Stimulated activated CD8-positive, alpha-beta memory T cell treated with anti-CD3 and anti-CD28 coated beads, Interleukin-4, amount 100 ng/mL, for 4 hours (primary cell): ENCODE measurements at places on chromosomes 12 and 14.

DNA sequence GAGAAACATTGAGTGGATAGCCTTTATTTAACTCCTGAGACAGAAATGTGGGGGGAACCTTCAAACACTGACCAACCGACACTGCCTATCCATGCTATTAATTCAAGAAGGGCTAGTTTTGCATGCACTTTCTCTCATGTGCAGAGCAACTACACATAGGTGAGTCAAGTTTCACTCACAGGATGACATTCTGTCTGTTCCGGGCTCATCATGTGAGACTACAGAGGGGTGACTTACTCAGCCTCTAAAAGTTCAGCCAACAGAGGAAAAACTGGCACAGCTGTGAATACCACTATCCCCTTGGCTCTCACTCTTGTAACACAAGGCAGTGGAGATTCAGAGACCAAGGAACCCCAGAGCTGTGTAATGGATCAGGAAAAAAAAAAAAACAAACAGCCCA, 13.3 kb downstream of the BEST3 start:
- DNase-seq: no peak

DNA sequence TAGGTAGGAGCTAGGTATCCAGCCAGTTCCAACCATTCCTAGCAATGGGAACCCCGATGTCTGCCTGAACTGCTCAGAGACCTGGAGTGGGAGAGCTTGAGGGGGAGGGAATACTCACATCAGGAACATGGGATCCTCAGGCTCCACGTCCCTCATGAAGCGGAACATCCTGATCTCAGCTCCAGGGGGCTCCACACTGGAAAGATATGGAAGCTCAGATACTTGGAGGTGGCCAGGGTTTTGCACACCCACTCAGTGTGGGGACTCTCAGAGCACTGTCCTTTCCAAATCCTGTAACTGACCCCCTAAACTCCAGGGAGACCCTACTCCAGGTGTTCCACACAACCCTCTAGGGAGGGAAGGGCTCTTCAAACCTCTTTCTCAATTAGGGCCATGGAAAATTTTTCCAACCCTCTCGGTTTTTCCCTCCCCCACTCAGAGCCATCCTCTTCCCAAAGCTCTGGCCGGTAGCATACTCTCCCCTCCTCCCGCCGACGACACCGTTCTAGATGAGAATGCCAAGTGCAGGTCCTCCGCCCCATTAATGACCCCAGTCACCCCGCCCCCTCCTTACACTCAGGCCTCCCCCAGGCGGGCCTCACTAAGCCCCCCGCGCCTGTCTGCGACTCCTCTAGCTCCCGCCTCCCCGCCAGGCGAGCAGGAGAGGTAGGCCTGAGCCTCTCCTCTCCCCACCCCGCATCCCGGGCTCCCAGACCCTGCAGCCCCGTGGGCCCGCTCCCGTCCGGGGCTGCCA, 597 bp downstream of the MLF2 start:
- no peak for DNase-seq

DNA sequence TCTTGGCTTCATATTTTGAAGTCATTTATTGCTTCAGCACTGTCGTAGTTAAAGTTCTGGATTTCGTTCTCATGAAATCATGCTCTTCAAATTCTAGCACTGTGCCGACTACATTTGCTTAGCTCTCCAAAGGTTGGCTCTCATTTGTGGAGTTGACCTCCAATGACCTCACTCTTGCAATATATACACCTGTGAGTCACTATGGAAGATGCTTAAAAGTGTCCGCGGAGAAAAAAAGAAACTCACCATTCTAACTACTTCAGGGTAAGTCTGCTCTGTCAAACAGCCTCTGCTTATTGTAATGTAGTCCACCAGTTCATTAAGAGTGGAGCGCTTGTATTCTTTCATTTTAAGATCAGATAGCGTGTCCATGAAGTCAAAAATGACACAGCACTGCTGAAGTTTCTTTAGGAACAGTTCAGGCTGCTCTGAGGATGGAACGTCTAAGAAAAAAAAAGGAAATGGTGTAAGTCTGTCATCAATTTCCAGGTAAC, 89.7 kb downstream of the PPP2R5E start:
- DNase-seq: no peak

- no peak for DNase-seq
Measured at GRCh38 chr14:68687746-68688145, 105.1 kb downstream of the ZFP36L1 start.

DNA sequence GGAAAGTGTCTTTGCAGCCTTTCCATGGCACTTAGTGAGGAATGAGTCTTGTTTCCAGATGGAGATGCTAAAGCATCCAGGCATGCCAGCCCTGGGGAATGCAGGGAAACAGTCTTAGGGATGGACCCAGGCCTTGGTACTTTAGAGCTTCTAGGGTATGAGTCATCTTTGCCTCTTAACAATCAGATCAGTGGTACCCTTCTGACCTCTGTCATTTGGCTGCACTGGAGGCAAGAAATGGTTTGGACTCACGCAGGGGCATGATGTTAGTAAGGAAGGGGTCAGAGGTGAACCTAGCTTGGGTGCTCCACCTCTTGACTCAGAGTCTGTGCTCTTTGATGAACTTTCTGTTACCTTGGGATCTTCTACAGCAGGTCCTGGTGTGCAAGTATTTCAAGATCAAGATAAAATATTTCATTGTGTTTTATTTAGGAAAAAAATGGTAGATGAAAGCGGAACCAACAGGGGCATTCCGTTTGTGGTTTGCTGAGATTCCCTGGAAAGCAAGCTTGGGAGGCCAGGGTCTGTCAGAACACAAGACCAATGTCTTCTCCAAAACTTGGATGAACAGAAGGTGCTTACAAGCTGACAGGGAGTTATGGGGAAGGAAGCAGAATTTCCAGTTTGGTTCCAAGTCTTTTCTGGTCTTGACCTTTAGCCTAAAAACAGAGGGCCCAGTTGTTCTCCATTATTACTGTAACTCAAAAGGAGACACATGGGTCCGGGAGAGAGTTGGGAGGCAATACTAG, 216.2 kb downstream of the ZFP36L1 start:
- no peak for DNase-seq

DNA sequence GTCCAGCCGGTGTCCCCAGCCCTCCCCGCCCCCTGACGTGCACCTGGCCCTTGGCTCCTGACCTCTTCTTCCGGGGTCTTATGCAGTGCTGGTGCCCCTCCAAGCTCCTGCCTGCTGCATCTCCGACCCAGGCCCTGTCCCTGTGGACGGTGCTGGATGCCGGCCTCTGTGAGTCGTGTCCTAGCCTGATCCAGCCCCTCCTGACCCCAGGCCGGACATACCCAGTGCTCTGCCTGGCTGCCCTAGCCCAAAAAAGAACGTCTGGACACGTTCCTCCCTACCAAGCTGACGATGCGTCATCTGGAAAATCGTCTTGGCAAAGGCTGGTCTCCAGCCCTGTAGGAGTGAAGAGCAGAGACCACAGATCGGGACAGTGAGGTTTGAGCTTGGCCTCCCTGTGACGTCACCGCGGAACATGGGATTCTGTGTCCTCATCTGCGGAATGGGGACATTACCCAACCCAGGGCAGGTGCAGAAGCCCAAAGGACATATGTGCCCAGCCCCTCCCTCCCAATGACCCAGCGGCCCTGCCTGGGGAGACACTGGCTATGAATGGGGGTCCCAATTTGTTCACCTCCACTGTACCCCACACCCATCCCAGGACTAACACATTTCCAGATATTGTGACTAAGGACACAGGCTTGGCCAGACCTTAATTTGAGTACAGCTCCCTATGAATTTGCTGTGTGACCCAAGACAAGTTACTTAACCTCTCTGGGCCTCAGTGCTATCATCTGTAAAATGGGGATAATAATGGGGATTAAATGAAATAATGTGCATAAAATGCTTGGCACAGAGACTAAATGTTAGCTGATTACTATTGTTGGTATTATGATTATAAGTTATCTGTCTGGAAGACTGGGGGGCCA, 51.0 kb upstream of the BCL11B start:
- DNase-seq: no peak

DNA sequence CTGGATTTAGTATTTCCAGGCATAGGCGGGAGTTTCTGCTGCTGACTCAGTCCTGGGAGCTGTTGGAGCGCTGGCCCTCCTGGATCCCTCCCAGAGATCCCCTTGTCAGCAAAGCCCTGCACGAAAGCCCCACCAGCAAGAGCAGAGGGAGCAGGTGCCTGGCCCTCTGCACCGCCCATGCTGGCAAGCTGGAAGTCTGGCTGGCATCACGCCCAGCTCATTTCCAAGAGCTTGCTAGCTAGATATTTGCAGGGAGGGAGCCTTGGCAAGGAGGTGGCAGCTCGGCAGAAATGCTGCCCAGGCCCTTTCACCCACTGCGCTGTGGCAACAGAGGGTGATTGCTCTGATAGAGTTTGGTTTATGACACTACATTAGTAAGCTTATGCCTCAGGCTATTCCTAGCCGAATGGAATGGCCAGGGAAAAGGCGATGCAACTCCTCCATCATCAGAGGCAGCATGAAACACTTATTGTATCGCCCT, 193.9 kb downstream of the EMP1 start:
- no peak for DNase-seq

DNA sequence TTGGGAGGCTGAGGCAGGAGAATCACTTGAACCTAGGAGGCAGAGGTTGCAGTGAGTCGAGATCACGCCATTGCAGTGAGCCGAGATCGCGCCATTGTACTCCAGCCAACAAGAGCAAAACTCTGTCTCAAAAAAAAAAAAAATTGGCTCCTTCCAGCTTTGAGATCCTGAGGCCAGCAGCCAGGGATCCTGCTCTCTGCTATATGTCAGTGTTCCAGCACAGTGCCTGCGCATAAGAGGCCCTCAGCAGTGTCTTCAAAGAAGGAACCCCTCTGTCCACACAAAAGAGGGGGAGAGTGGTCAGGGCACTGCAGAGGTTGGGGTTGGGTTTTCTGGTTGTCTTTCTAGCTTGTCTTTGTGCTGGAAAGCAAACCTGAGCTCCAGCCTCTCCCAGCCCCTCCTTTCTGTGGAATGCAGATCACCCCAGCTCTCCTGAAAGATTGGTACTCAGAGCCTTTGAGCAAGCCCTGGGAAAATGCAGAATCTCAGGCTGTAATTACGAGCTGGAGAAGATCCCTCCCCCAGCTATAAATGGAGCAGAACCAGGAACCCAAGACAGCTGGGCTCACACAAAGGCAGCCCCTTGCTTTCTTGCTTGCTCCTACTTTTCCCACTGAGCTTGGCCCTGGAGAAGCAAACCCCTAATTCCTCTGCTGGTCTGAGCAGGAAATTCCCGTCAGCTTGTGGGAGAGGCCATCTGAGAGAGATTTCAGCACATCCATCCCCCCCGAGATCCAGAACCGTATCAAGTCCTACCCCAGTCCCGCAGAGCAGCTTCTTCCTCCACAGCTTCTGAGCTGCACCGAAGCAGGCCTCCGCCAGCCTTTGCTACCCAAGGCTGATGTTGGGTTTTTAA, 205.7 kb downstream of the ZFP36L1 start:
- DNase-seq: no peak

GRCh38 chr12:55072083-55072482, 52.3 kb downstream of the NEUROD4 start:
- peak; percentile 33 for DNase-seq

DNA sequence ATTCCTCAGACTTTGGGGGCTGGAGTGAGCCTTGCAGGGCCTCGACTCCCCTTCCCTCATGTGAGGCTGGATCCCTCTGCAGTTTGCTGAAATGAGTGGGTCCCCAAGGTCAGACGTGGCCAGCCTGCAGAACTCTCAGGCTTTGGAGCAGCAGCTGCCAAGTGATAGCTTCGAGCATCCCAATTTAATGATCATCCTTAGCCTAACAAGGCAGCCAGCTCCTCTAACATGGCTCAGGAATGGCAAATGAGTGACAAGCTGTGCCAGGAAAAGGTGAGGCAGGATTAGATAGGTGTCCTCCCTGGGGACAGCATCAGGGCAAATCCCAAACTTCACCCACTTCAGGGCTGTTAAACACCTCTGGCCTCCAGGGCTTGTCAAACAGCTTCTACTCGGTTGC, 130.7 kb upstream of the PWP1 start:
- DNase-seq: no peak

DNA sequence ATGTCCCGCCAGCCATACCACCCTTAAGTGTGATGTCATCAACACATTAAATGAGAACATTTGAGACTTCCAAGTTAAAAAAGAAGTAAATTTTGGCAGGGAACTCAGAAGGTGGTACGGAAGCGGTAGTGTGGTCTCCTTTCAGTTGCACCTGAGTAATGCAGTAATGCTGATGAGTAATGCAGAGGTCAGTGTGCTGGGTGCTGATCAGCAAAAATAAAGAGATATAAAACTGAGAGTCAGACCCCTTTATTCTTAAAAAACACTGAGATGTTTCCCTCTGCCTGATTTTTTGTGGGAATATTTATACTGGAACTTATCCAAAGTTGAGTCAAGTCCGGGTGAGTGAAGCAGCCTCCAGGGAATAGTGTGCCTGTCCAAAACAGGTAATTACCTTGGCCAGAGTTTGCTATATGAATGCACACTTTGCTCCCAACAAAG, 370.6 kb upstream of the PRICKLE1 start:
- DNase-seq: no peak

DNA sequence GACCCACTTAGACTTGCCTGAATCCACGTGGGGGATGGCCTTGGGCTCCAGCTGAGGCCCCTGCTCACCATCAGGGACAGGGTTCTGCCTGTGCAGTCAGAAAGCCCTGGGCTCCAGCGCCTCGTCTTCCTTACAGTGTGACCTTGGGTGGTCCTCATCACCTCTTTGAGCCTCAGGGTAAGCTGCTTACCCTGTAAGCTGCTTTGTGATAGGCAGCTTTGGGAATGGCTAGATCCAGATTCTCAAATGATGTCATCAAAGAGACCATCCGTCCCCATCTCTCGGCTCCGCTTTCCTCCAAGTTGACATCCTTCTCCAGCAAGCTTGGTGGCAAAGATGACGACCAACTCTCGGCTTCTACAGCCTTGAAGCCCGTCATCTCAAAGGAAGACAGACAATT, 127.0 kb downstream of the ADCK1 start:
- DNase-seq: no peak
